ENCODE measurements at places on chromosomes 2 and 18.

- DNase-seq = no peak
Observed at GRCh38 chr2:226333388-226333787, 466.2 kb downstream of the IRS1 start.

GRCh38 chr2:98935777-98936352 lies at the start of gene CRACDL:
Gene CRACDL (minus strand): TSS chr2:98936225. CDS start chr2:98846800, 89,425 bp downstream.
- DNase-seq = no peak

GRCh38 chr18:61589053-61589723 lies 256.0 kb downstream of the CDH20 start:
- DNase-seq = no peak

GRCh38 chr2:86323273-86324021 lies 14.0 kb downstream of the REEP1 start:
- DNase-seq = no peak

DNA sequence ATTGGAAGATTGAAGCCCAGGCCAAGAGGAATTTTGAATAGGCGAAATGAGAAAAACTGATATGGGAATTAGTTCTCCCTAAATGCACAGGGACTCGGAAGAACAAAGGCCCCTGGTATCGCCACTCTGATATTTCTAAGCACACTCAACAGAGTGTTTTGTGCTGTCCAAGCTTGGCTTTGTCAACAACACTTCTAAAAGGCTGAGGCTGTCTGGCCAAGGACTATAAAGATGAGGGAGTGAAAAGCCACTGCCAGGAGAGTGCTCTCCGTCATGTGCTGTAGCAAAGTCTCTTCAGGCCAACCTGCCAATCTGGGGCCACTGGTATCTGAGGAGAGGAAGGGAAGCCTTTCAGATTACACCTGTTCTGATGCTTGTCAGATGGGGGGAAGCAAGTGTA lies 611.2 kb upstream of the PIK3C3 start:
- DNase-seq = no peak

GRCh38 chr18:10417664-10418063 lies 36.8 kb upstream of the APCDD1 start:
- no peak for DNase-seq

GRCh38 chr18:73199151-73199550 lies 331.4 kb upstream of the NETO1 start:
- no peak for DNase-seq

All from CD8-positive, alpha-beta T cell (primary cell).